Fibroblast of skin of back (primary cell): ENCODE measurements at places on chromosomes 1 and 21.

DNA sequence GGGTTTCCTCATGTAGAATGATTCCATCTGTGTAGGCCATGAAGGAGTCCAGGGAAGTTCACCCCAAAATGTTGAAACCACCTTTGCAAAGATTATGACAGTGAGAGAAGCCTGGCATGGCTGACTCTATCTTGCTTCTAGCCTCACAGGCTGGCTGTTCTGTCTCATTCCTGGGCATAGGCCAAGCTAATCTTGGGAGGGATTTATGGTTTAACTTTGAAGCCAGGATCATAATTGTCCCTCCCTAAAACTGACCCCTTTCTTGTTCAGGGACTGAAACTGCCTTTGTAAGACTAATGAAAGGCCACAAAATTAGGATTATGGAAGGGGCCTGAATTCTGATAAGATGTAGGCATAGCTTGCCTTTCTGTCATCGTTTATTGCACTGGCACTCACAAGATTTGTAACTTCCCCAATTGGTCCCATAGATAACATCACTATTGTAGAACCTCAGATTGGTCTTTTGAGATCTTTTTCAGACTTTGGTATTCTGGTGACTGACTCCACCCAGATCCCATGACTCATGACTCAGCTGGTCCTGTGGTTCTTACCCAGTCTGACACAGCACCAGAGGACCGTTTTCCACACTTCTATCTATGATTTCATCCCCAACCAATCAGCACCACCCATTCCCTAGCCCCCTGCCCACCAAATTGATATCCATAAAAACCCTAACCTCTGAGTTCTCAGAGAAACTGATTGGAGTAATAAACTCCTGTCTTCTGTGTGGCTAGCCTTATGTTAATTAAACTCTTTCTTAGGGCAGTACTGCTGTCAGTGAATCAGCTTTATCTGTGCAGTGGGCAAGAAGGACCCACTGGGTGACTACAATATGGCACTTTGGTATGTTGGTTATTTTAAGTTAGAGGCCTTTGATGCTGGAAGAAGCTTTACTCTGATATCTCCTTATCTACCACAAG, 13.6 kb upstream of the LAMTOR5 start:
- DNase-seq: peak; percentile 36

GRCh38 chr21:41772351-41773080, 5.7 kb upstream of the RIPK4 start:
- DNase-seq: no peak

GRCh38 chr1:206935491-206936067, 10.7 kb downstream of the PIGR start:
- peak; percentile 30 for DNase-seq

DNA sequence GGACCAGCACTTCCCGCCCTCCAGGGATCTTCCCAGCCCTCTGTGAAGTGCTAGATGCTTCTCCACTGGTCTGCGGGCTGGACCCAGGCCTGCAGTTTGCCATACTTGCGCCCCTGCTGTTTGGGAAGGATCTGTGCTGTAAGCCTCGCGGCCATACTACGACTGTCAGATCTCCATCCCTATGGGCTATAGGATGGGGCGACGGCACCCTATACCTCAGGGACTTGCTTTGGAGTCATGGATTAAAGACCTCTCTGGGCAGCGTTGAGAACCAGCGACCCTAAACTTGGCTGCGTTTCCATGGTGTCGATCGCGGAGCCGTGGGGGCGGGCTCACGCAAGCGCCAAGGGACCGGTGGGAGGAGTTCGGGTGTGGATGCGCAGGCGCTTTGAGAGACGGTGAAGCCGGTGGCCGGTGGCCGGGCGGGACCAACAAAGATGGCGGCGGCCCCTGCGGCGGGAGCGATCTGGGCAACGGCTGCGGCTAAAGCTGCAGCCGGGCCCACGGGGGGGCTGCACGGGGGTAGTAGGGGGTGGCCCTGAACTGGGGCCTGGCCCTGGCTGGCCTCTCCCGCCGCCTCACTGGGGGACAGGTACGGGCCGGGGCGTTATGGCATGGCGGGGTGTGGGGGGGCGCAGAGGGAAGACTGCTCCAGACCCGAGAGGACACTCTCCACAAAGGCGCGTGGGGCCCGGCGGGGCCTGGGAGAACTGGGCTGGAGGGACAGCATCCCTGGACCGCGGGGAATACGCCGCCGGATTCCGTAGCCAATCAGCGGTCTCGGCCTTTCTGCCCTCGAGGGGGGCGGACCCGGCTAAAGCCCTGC, at the start of gene USP21:
USP21 (plus strand) TSS at position 414 of the 826 bp plus-strand sequence. CDS start 1,141 bp downstream, outside the sequence.
- DNase-seq: peak; percentile 87

- DNase-seq: peak; percentile 97
Observed at GRCh38 chr1:203906932-203907331, 45.5 kb downstream of the SNRPE start.

GRCh38 chr1:39776400-39776713, 5.2 kb upstream of the OXCT2 start:
- DNase-seq: no peak

DNA sequence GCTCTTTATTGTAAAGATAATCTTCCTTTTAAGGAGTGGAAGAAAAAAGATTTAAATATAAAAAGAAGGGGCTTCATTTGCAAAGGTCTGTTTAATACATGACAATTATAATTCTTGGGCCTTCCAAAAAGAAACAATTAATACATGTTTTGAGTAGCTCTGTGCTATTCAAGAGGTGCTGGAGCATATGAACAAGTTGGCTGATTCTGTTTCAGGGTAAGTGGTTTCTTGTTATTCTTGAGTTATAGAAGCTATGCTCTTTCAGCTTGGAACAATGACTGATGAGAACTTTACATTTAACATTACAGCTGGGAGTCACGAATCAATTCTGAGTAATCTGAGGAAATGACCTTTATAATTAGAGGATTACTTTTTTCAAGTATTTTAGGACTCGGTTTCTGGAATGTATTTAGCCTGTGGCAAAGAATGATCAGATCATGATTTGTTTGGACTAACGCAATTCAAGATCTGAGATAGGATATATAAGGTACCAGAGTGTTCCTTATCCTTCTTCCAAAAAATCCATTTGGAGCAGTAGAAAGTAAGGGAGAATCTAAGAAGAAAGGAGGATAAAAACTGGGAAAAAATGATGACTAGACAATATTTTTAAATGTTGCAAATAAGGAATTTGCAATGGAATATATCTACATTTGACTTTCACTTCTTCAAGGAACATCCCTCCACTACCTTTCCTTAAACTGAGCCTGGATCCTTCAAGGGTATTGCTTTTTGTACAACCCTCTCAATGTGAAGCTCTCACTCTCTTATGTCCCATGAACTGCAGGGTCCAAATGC, 77.1 kb upstream of the KCTD3 start:
- no peak for DNase-seq

- DNase-seq: peak; percentile 98
Observed at GRCh38 chr1:38138498-38139233, 92.1 kb upstream of the POU3F1 start.

DNA sequence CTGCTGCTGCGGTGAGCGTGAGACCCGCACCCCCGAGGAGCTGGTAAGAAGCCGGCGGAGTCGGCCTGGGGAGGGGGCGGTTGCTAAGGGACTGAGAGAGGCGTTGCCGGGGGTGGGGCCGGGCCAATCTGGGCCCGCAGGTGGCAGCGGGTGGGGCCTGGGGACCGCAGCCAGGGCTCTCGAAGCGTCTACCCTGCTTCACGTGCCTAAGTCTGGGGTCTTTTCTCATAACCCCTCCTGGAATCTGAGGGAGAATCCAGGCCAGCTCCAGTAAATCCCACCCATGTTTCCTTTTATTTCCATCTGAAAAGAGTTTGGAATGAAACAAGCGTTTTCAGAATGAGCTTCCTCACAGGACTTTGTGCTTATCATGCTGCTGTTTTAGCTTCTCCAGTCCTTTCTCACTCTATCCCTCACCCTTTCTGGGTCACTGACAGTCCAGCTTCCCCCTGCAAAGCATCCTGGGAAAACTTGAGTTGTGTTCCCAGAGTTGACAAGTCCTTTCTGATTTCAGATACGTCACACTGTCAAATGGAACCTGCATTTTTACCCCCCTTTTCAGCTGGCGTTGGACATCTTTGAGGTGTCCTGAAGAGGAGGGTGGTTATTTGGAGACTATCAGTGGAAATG, 431 bp downstream of the CLCN6 start:
- DNase-seq: peak; percentile 36
